Effector CD8-positive, alpha-beta T cell (primary cell): ENCODE measurements at places on chromosomes 6 and 20.

DNA sequence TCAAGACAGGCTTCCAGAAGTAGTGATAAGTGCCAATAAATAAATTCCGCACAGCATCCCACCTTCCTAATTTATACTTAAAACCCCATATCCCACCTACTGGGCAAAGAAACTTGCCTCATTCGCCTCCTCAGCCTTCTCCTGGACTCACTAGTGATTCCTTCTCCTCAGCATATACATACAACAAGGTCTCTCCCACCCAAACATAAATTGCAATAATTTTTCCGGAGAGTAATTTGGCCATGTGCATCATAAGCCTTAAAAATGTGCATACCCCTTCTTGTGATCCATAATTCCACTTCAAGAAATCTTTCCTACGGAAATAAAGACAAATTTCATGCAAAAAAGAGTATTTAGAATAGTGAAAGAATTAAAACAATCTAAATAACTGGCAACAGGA, 26.8 kb downstream of the RANBP9 start:
- no peak for DNase-seq

- no peak for DNase-seq
These were observed 140.9 kb downstream of the GJA10 start for GRCh38 chr6:90035047-90035723.

DNA sequence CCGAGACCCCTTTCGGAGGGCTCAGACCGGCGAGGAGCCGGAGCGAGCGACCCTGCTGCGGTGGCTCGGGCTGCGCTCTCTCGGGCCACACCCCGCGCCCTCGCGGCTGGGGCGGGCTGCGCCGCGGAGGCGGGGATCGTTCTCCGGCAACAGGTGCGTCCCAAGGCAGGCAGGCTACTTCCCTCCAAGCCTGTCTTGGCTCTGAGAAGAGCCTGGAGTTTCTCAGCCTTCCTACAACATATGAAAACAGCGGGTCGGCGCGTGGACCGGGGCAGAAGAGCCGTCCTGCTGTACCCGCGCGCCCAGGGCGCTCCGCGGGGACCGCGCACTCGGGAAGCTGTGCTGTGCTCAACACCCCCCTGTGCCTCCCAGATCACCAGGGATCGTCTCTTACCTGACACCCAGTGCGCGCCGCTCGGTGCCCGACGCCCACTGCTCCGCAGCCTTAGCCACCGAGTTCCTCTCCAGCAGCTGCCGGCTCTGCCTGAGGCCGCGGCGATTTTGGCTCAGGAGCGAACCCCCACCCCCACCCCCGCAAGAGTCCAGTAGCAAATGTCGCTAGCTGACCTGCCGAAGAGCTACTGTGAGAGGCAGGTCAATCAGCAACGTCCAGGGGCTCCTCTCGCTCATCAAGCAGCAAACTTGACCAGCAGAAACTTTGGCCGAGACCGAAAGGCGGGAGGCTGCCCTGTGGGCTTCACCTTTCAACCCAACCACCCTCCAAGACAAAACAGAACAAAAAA, 3.7 kb upstream of the OLIG3 start:
- no peak for DNase-seq

- no peak for DNase-seq
These were observed 96.7 kb downstream of the SYCP2 start for GRCh38 chr20:59836767-59837166.

GRCh38 chr6:15368186-15368585, 122.3 kb downstream of the JARID2 start:
- DNase-seq = no peak

GRCh38 chr6:167825332-167826229, 1.1 kb upstream of the AFDN start:
- DNase-seq = no peak
